ENCODE measurements at places on chromosomes 16 and 17. TPM values are rescaled to one million over a fixed set of nuclear protein-coding genes. Genes with fewer than 3 reads are reported as not detected.

ODAD4 gene
- not detected for total RNA-seq

TNFRSF17 gene
- not detected for total RNA-seq

PITPNC1 gene
- total RNA-seq, result 1.9 TPM

EFTUD2 gene
- total RNA-seq, result 83.7 TPM

CD300A gene
- total RNA-seq, result 8.1 TPM

PHF12 gene
- total RNA-seq, result 114 TPM

- peak; percentile 96 for DNase-seq
These were observed 15.8 kb downstream of the SLC7A5 start for GRCh38 chr16:87853411-87854052.

- DNase-seq, result no peak
These were observed 29.8 kb upstream of the ANKFY1 start for GRCh38 chr17:4293572-4293971.

- DNase-seq, result no peak
These were observed 2.4 kb downstream of the MT1M start for GRCh38 chr16:56634715-56635440.

- DNase-seq, result no peak
These were observed 93.4 kb downstream of the KANSL1 start for GRCh38 chr17:46099865-46100264.

- DNase-seq, result peak; percentile 43
These were observed 42.1 kb downstream of the TBC1D16 start for GRCh38 chr17:79993390-79994227.

GRCh38 chr16:54677308-54677950, 253.2 kb upstream of the IRX5 start:
- DNase-seq, result no peak

- no peak for DNase-seq
These were observed 56.9 kb downstream of the NOS2 start for GRCh38 chr17:27743281-27743885.

DNA sequence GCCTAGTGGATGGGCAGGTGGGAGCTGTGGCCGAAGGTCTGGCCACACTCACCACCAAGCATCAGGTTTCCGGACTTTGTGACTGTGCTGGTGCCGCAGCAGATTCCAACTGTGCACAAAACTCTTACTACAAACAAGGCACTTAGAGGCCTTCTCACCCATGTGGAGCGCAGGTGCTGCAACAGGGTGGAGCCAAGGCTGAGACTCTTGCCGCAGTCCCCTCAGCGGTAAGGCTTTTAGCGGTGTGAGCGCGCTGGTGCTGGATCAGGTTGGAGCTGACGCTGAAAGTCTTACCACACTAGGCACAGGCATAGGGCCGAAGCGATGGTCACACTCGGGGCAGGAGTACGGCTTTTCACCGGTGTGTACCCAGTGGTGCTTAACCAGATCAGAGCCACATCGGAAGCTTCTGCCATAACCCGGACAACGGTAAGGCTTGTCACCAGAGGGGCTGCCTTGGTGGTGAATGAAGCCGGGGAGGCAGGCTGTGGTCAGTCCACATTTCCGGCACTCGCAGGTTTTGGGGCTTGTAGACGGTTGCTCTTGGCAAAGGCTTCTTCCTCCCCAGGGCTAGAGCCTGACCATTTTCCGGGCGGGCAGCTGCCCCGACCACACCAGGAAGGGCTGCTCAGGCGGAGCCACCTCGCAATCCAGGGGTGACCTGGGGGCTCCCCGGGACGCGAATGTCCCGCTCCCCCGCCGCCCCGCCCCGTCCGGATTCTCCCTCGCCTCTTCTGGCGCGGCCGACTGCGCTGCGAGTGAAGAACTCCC, 1.0 kb upstream of the ARMC5 start:
- peak; percentile 76 for DNase-seq

DNA sequence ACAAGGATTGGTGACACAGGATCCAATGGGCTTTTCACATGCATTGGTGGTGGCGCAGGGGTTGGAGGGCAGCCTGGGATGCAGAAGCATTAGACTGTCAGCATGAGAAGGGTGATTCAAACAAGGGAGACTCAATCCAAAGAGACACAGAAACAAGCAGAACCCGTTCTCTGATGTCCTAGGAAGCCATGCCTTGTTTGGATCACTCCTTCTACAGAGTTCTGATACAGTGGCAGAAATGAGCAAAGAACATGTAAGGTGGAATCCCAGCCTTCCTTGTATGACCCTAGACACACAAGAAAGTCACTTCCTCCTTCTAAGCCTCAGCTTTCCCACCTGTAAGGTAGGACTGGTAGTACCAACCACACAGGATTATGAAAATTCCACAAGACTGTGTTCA, 5.7 kb downstream of the KRT33B start:
- DNase-seq, result no peak

- DNase-seq, result no peak
These were observed 56.5 kb upstream of the CIBAR2 start for GRCh38 chr16:85168732-85169256.

- no peak for DNase-seq
These were observed 557.8 kb upstream of the SALL1 start for GRCh38 chr16:51708861-51709260.

DNA sequence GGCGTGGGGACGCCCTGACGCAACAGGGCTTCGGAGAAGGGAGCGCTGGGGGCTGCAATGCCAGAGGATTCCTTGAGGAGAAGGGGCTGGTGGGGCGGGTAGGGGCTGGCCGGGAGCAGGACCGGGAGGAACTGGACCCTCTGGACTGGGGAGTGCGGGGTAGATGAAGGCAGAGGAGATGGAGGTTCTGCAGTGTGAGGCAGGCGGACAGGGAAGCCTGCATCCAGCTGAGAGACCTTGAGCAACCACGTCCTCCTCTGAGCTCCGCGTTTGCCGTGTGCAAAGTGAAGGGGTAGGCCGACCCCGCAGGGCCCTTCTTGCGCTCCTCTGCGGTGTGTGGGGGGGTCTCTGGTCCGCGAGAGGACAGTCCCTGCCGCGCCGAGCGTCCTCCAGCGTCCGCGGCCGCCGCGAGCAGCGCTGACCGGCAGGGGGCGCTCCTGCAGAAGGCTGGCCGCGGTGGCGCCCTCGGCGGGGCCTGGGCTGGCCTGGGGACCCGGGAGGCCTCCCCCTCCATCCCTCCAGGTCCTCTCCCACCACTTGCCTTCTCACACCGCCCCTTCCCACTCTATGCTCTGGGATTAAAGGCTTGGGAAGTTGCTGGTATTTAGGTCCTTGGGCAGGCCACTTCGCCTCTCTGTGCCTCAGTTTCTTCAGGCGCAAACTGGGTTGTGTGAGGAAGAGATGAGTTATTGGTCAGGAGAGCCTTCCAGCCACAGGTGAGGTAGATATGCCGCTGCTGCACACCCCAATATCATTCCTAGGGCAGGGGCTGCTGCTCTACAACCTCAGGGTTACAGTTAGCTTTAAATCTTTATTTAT, 9.6 kb upstream of the WNT9B start:
- DNase-seq, result no peak

GRCh38 chr16:90083139-90083538, 6.0 kb upstream of the PRDM7 start:
- DNase-seq, result no peak

All from Peyer's patch (tissue), 4 donors.